ENCODE measurements at places on chromosomes 12 and 14. TPM values are rescaled to one million over a fixed set of nuclear protein-coding genes. Genes with fewer than 3 reads are reported as not detected.

The VDR gene
- 32.2 TPM for total RNA-seq

The IL22 gene
- not detected for total RNA-seq

The ZFHX2 gene
- total RNA-seq: 0.59 TPM

The CHGA gene
- total RNA-seq: not detected

The KRT82 gene
- not detected for total RNA-seq

The MANSC1 gene
- total RNA-seq: 4.7 TPM

The ARF3 gene
- total RNA-seq: 51.9 TPM

The OR6C2 gene
- total RNA-seq: not detected

The RILPL1 gene
- total RNA-seq: 16.3 TPM

The BCL11B gene
- total RNA-seq: 0.88 TPM

The PPP4R4 gene
- 0.29 TPM for total RNA-seq

DNA sequence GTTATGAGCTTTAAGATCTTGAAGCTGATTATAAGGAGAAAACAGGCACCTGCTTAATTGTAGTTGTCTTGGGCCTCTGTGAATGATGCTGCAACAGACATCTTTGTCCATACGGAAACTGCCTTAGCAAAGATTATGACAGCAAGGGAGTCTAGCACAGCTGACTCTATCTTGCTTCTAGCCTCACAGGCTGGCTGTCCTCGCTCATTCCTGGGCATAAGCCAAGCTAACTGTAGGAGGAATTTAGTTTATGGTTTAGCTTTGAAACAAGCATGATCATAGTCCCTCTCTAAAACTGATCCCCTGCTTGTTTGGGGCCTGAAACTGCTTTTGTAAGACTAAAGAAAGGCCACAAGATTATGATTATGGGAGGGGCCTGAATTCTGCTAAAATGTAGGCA lies 74.3 kb upstream of the C14orf132 start:
- no peak overlapping the region for H3K27ac ChIP-seq
- H3K27me3 ChIP-seq: no peaks in the 10 kb centered on the region
- no peaks in the 10 kb centered on the region for H3K4me1 ChIP-seq

- H3K4me3 ChIP-seq: no peak overlapping the region
- H3K36me3 ChIP-seq: no peaks in the 10 kb centered on the region
- no peaks in the 10 kb centered on the region for H3K4me1 ChIP-seq
- no peak overlapping the region for H3K27ac ChIP-seq
- no peak for DNase-seq
Measured at GRCh38 chr12:3262470-3262869, 185.3 kb downstream of the TSPAN9 start.

GRCh38 chr12:124771462-124772288 lies 92.0 kb downstream of the SCARB1 start:
- DNase-seq: peak; percentile 95
- no peak overlapping the region for H3K4me3 ChIP-seq
- H3K27me3 ChIP-seq: peaks cover 7% of the 10 kb centered on the region
- H3K36me3 ChIP-seq: no peaks in the 10 kb centered on the region
- peaks cover 39% of the 10 kb centered on the region for H3K4me1 ChIP-seq

- H3K36me3 ChIP-seq: no peaks in the 10 kb centered on the region
- DNase-seq: no peak
- H3K4me1 ChIP-seq: no peaks in the 10 kb centered on the region
- H3K27me3 ChIP-seq: peaks cover 5% of the 10 kb centered on the region
Measured at GRCh38 chr12:111288771-111289170, 80.1 kb downstream of the PHETA1 start.

DNA sequence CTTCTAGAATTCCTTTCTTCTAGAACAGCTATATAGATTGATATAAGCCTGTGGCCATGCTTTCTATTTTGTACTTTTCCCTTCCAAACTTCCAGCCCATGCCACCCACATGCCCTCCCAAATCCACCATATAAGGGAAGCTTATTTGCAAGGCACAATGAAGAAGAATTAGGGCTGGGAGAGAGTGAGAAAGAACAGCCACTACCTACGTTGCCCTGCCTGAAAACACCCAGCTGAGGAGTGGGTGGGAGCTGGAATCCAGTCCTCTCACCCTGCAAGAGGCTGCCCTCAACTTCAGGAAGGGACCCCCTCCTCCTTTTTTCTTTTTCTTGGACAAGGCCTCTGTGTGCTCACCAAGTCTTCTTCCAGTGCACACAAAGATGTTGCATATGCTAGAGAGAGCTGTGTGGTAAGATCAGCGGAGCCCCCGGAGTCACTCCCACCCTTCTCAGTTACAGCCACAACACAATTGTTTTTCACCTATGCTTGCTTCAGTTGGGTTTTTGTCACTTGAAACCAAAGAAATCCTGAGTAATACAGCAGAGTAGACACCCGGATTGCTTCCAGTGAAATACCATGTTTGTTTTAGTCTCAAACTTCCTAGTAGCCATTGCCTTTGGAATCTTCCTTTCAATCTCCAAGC lies 38.8 kb downstream of the CDKL1 start:
- no peak for DNase-seq
- H3K27me3 ChIP-seq: no peaks in the 10 kb centered on the region
- H3K4me1 ChIP-seq: peaks cover 4% of the 10 kb centered on the region
- no peak overlapping the region for H3K27ac ChIP-seq
- H3K4me3 ChIP-seq: no peak overlapping the region
- H3K36me3 ChIP-seq: peaks cover 3% of the 10 kb centered on the region

DNA sequence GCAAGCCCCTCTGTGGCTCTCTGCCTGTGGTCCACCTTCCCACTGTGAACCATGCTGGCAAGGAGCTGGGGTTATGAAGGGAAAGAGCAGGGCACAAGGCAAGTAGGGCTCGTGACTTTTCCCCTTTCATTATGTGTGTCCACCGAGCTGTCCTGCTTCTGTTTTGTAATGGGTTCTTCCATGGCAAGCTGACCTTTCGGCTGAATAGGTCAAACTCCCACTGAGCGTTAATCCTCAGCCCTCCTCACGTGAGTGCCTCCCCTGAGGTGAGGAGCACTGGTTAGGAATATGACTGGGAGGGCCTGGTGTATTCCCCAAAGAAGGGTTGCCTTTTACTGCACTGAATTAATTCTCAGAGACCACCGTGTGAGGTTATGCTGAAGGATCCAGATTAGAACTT lies 424.3 kb downstream of the NPAS3 start:
- H3K4me3 ChIP-seq: no peak overlapping the region
- H3K36me3 ChIP-seq: no peaks in the 10 kb centered on the region
- no peaks in the 10 kb centered on the region for H3K27me3 ChIP-seq
- DNase-seq: no peak
- H3K27ac ChIP-seq: no peak overlapping the region
- no peaks in the 10 kb centered on the region for H3K4me1 ChIP-seq

DNA sequence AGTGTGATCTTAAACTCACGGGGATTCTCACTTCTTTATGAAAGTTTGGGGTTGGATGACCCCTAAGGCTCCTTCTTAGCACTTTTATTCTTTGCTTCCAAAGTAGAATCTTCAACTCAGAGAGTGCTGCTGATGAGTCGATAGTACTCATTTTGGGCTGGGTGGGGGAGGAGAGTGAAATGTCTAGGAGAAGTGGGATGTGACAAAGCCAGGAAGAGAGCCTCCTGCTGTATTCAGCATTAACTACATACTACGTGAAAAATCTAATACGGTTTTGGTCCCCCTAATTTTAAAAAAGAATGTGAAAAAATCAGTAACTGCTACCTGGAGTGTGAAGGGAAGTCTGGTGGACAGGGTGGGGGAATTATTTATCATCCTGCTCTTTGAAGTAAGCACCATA lies 148.3 kb downstream of the SAMD4A start:
- peak overlapping the region; percentile 20 for H3K27ac ChIP-seq
- H3K4me1 ChIP-seq: peaks cover 37% of the 10 kb centered on the region
- H3K36me3 ChIP-seq: no peaks in the 10 kb centered on the region
- no peaks in the 10 kb centered on the region for H3K27me3 ChIP-seq
- no peak for DNase-seq
- no peak overlapping the region for H3K4me3 ChIP-seq

GRCh38 chr14:106023411-106023810 lies 497.0 kb downstream of the TMEM121 start:
- H3K27me3 ChIP-seq: no peaks in the 10 kb centered on the region
- H3K4me1 ChIP-seq: no peaks in the 10 kb centered on the region
- H3K36me3 ChIP-seq: no peaks in the 10 kb centered on the region
- DNase-seq: no peak

GRCh38 chr12:108843187-108843586 lies 14.2 kb downstream of the SSH1 start:
- DNase-seq: no peak
- no peak overlapping the region for H3K4me3 ChIP-seq
- H3K4me1 ChIP-seq: peaks cover 49% of the 10 kb centered on the region
- peaks cover 64% of the 10 kb centered on the region for H3K36me3 ChIP-seq
- peak overlapping the region; percentile 73 for H3K27ac ChIP-seq
- no peaks in the 10 kb centered on the region for H3K27me3 ChIP-seq

GRCh38 chr12:25556153-25556552 lies 3.1 kb upstream of the LMNTD1 start:
- no peaks in the 10 kb centered on the region for H3K36me3 ChIP-seq
- DNase-seq: no peak
- no peak overlapping the region for H3K4me3 ChIP-seq
- no peak overlapping the region for H3K27ac ChIP-seq
- H3K27me3 ChIP-seq: no peaks in the 10 kb centered on the region
- peaks cover 17% of the 10 kb centered on the region for H3K4me1 ChIP-seq

DNA sequence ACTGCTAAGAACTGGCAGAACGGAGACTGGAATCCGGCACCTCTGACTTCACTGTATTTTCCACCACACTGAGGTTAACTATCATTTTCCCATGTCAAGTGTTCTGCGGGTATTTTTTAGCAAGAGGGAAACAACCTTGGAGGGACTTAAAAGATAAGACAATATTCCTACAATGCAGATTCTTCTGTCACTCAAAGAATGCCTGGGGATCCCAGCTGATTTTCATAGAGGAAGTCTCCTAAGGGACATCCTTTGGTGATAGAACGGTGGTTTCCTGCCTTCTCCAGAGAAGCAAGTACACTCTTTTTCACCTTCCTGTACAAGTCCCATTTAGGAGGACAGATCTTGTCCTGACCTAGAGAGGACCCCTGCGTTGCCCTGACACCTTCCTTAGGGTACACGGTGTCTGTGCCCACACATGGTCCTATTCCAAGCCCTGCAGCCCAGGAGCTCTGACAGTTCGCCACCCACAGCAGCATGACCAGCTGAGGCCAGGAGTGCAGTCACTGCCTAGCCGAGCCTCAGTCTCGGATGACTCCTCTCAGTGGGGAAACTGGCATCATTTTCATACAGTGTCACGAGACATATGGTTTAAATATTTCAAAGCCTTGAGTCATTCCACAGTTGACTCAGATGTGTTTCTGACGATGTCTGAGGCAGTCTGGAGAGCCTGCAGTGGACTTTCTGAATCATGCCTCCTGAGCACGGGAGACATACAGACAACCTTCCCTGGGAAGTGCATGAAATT lies 181.3 kb upstream of the FKBP4 start:
- peaks cover 29% of the 10 kb centered on the region for H3K4me1 ChIP-seq
- H3K27me3 ChIP-seq: no peaks in the 10 kb centered on the region
- H3K36me3 ChIP-seq: peaks cover 4% of the 10 kb centered on the region
- H3K27ac ChIP-seq: peak overlapping the region; percentile 78
- DNase-seq: peak; percentile 98

GRCh38 chr12:66903782-66904396 lies 225.0 kb upstream of the GRIP1 start:
- no peak overlapping the region for H3K4me3 ChIP-seq
- no peaks in the 10 kb centered on the region for H3K4me1 ChIP-seq
- H3K36me3 ChIP-seq: no peaks in the 10 kb centered on the region
- no peak for DNase-seq
- H3K27ac ChIP-seq: no peak overlapping the region

All from osteoblast (primary cell).